ENCODE measurements at places on chromosomes 6 and 20. TPM values are rescaled to one million over a fixed set of nuclear protein-coding genes. Genes with fewer than 3 reads are reported as not detected.

DNA sequence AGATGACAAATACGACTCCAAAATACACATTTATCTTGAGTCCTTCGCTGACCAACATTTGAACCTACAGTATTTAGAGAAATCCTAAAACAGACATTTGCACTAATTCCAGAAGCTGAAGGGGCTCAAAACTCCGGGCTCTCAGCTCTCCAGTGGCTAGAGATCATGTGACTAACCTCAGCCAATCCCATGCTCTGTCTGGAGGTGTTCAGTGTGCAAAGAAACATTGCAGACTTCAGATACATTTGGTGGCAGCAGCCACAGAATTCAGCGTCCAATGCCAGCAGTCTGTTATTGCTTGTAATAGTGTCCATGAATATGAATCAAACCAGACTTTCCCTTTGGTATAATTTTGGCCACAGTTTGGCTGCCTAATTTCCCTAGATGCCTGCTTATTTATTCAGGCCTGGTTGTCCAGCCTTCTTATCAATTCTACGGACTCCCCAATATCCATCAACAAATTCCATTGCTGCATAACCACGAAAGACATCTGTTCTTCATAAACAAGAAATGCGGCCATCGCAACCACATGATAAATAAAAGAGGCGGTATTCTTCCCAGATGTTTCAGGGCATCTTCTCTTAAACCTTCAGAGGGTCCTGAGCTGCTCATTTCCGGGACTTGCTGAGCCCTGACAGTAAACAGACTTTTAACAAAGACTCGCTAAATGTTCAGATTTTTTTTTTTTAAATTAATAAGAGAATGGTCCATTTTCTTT is 14.5 kb upstream of the CYP24A1 start:
- no peak for DNase-seq

The ULBP3 gene
- total RNA-seq: 2.9 TPM

DNA sequence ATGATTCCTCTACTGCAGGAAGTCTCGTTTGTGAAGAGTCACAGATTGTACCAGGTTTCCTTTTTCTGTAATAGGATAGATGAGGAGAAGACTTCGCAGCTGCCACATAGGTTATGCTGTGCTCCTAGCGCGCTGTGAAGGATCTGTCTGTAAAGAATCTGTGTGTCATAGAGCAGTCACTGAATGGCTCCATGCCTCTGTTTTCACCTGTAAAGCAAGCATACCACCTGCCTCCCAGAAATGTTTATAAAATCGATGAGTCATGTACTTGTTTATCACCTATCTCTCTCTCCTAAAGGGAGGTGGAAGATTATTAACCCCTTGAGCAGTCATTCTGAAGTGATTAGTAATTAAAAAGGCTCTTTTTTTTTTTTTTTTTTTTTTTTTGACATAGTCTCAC is 86.6 kb downstream of the TFAP2B start:
- DNase-seq: no peak

DNA sequence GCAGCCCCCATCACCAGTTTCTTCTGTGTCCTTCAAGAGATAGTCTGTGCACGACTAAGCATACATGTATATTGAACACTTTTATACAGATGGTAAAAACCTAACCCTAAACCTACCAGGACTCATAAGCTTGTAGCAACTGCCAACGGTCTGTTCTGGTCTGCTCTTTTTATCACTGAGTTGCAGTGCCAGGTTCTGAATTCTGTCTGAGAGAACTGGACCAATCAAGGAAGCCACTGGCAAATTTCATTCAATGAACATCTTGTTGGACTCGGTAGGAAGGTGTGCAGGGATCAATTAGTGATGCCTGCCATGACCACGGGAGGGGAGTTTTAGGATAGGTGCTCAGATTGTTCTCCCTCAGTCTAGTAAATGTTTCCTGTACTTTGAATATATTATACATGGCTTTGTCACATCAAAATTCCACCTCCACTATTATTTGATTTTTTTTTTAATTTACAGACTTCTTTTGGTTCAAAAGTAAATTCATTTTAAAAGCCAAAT is 146.8 kb downstream of the EYA2 start:
- no peak for DNase-seq

The ADA gene
- 41.4 TPM for total RNA-seq

DNA sequence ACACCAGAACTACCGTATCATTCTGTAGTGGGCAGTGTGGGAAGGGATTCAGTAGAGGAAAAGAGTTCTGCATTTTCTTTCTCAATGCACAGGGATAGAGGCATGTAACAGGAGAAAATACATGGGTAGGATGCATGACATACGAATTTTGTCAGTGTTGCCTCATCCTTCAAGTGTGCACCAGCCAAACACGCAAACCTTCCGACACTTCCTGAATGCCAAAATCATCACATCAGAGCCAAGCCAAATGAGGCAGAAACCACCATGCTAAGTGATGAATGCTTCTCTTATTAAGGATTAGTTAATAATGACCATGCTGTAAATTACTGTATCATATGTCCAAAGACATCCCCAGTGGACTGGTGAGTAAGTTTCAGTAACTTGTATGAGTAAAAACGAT is 27.3 kb downstream of the RAMACL start:
- no peak for DNase-seq

DNA sequence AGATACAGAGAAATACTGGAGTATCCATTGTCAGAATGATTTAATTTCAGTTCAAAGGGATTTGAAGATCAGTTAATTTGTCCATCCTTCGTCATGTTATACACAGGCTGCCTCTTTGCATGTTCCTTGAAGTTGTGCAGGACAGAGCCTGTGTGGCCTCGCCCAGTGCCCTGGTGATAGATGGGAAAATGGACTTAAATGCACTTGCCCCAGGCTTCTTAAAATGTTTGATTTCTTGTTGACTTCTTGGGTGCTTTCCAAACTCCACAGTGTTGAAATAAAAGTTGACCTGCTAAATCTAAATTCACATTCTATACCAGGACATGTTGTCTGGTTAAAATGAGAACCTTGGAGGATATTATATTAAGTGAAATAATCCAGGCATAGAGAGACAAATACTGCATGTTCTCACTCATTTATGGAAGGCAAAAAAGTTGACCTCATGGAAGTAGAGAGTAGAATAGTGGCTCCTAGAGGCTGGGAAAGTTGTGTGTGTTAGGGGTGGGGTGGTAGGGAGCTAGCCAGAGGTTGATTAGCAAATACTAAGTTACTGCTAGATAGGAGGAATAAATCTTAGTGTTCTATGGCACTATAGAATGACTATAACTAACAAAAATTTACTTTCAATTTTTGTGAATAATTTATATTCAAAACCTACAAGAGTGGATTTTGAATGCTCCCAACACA is 25.3 kb downstream of the MARCKS start:
- DNase-seq: no peak

The FAXC gene
- 22.3 TPM for total RNA-seq

- no peak for DNase-seq
These were observed 19.3 kb upstream of the AHCY start for GRCh38 chr20:34322267-34323105.

GRCh38 chr6:9315966-9316650 is 880.8 kb upstream of the SLC35B3 start:
- no peak for DNase-seq

Data from MG63 (cell line).